ENCODE measurements at places on chromosomes 1 and 21.

- DNase-seq: no peak
These were observed 687 bp upstream of the RASSF5 start for GRCh38 chr1:206506405-206507283.

GRCh38 chr1:43841321-43842174 lies 92.1 kb upstream of the ARTN start:
- DNase-seq: no peak

GRCh38 chr1:199020051-199020450 lies 381.2 kb downstream of the PTPRC start:
- no peak for DNase-seq

GRCh38 chr21:34592120-34592955 lies 22.6 kb downstream of the RCAN1 start:
- DNase-seq: no peak

DNA sequence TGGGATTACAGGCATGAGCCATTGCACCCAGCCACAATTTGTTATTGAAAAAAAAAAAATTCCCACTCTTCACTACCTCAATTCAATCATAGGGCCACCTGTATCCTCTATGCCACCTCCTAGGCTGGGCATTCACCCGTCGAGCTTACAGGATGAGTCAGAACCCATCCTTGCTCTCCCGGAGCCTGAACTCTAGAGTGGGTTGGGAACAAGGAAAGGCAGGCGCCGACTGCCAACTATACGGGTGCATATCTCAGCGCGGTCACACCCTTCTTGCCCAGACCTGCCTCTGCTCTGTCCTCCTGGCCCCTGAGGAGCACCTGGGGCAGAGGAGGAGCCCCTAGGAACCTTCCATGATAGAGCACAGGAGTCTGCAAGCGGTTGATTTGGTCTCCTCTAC lies 21.4 kb upstream of the LBR start:
- no peak for DNase-seq

DNA sequence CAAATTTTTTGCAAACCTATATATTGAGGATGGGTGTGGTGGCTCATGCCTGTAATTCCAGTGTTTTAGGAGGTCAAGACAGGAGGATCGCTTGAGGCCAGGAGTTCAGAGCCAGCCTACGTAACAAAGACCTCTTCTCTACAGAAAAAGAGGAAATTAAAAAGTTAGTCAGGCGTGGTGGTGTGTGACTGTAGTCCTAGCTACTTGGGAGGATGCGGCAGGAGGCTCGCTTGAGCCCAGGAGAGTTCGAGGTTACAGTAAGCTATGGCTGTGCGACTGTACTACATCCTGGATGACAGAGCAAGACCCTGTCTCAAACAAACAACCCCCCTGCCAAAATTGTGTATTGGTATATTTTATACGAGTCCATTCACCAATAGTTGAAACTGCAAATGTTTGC lies 589.7 kb downstream of the DPYD start:
- no peak for DNase-seq

DNA sequence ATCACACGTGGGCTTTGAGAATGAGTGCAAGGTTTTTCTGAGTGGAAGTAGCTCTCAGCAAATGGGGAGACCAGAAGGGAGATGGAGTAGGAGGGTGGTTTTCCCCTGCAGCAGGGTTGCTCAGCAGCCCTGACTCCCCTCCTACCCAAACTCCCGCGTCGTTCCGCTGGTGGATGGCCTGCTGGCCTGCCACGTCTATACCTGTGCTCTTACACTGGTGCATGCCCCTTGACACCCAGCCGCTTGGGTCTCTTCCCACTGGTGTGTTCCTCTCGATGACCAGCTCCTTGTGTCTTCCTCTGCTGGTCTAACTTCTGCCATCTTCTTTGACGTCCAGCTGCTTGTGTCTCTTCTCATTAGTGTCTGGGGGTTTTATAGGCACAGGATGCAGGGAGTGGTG lies 1797.9 kb downstream of the NCAM2 start:
- no peak for DNase-seq

- no peak for DNase-seq
These were observed 58.0 kb downstream of the MEGF6 start for GRCh38 chr1:3553166-3553939.

DNA sequence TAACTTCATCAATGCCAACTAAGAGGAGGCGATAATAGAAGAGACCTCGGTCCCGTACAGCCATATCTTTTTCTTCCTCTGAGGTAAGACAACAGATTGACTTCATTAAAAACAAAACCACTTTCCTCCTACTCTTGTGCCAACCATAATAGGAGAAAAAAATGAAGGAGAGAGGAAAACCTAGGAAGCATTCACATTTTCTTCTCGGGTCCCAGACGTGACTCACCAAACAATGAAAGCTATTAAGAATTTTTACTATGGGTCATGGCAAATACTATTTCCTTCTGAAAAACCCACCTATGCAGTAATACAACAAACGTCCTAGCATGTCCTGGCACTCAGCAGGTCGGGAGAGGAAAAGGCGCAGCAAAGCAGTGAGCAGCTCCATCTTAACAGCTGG lies 8.6 kb upstream of the BCL2L15 start:
- no peak for DNase-seq

- no peak for DNase-seq
These were observed 15.3 kb upstream of the ZSWIM5 start for GRCh38 chr1:45221716-45222115.

- no peak for DNase-seq
These were observed 86.1 kb upstream of the CD53 start for GRCh38 chr1:110786802-110787327.

DNA sequence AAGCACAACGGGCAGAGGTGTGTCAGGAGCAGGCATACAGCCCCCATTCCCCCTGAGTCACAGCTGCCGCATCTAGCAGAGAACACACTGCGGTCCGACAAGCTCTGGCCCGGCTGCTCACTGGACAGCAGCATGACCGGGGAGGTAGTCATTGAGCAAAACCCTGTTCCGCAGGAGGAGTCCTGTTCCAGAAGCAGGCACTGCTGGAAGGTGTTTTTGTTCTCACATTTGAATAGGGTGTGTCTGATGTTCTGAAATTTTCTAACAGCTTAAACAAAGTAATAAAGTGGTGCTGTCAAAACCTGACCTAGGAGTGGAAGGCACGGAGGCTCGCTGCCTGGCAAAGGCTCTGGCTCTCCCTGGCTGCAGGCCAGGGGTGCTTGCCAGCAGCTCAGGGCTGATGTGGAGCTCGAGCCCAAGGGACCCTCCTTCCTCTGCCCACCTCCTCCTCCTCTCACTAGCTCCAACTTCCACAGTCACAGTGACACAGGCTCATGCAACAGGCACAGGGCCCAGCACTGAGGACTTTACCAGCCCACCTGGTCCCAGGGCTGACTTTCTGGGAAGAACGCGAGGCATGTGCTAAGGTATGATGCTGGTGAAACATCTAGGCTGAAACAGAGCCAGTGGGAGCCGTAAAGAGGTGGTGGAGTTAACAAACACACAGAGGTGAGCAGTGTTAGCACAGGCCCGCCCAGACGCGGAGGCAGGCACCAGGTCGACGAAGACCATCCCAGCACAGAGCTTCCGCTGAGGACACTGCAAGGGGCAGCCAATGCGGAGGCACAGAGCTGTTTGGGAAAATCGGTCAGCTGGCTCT lies 118.6 kb upstream of the IFFO2 start:
- DNase-seq: no peak

DNA sequence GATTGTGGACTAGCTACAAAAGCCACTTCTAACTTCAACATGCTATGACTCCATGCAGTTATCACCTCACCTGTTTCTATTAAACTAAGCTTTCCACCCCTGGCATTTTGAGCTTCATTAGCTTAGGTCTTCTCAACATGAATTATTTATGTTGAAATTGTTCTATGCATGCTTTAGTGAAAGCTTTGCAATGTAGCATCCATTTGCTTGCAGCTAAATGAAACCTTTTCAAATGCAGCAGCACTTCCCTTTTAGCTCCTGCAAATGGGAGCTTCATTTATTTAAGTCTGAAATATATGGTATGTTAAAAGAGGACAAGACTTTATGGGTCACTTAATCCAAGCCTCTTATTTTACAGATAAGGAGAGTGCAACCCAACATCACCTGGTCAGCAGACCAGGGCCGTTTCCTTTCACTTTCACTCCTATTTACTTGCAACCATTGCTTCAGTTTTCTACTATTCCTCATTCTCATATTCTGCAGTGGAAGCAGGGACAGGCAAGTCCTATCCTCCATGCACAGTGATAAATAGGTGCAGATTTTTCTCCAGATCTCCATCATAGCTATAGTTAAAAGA lies 56.4 kb upstream of the SAMSN1 start:
- no peak for DNase-seq

GRCh38 chr1:234900595-234900994 lies 228.0 kb downstream of the TOMM20 start:
- DNase-seq: no peak

DNA sequence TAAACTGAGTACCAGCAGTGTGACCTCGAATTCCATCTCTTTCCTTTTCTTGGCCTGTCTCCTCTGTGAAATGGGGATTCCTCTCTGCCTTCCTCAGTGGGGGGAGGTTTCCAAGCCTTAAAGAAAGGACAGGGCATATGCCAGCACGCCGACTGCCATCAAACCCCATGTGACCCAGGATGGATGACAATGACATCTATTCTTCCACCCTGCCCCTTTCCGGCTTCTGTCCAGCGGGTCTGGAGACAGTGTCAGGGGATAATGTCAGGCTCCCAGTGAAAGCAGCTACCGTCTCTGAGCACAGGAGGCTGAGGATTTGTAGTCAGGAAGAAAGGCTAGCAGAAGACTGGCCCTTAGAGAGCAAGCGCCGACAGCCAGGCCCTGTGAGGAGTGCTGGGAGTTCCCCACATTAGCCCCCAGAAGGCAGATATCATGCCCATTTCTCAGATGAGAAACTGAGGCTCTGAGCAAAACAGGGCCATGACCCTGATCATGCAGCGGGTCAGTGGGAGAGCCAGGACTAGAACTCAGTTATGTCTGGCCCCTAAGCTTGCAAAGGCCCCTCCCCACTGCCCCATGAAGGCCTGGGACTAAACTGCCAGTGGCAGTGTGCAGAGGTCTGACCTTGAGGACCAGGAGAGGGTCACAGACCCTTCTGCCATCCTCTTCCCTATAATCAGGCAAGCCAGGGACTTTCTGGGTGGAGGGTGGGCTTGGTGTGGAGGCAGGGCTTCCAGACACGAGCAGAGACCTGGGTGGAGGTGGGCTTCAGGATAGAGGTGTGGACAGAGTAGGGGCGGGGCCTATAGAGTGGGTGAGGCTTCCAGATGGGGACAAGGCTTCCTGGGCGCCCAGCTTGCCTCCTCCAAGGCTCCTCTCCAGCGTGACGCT lies 30.1 kb downstream of the CDCA8 start:
- no peak for DNase-seq

- DNase-seq: no peak
These were observed 42.4 kb upstream of the BACH1 start for GRCh38 chr21:29256126-29256910.

GRCh38 chr1:118931876-118932275 lies 56.3 kb downstream of the TBX15 start:
- no peak for DNase-seq

- no peak for DNase-seq
These were observed 18.2 kb downstream of the ITGB2 start for GRCh38 chr21:44902268-44903049.

GRCh38 chr1:201222125-201222524 lies 31.5 kb downstream of the IGFN1 start:
- DNase-seq: no peak

GRCh38 chr1:38305666-38306065 lies 259.1 kb upstream of the POU3F1 start:
- DNase-seq: no peak

- no peak for DNase-seq
These were observed 122.1 kb upstream of the KAZN start for GRCh38 chr1:14476170-14476955.
